ENCODE measurements at places on chromosomes 12 and 14. TPM values are rescaled to one million over a fixed set of nuclear protein-coding genes. Genes with fewer than 3 reads are reported as not detected.

Gene CHURC1
- 124 TPM for polyA plus RNA-seq

Gene C12orf50
- not detected for polyA plus RNA-seq

Gene LHX5
- polyA plus RNA-seq: not detected

Gene PLA2G1B
- not detected for polyA plus RNA-seq

Gene FMNL3
- 12.6 TPM for polyA plus RNA-seq

Gene AGAP2
- 1.4 TPM for polyA plus RNA-seq

Gene SLCO1B1
- polyA plus RNA-seq: not detected

Gene NELL2
- 5.5 TPM for polyA plus RNA-seq

- peak; percentile 53 for DNase-seq
Observed at GRCh38 chr14:74838166-74838565, 37.8 kb downstream of the PROX2 start.

DNA sequence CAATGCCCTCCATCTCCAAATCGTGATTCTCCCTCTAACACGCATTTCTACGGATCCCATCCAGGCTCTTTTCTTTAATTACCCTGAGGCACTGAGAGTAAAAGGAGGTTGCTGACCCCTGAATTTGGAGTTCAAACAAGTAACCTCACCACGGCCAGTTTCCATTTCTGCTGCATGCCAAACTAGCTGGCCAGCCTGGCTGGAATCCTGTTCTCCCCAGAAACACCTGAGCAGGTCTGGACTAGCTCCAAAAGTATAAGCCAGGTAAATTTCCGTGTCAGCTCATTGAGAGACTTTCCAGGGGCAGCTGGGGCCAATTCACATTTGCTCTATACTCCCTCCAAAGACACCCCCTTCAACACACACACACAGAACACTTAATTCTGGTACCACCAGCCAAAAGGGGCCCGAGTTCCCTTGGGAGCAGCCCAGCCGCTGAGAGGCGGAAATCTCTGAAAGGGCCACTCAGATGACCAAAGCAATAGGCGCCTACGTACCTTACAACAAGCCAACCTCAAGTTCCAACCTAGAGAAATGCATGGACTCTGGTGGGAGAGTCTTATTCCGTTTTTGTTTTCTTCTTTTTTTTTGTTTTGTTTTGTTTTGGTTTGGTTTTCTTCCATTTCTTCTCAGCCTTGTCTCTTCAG, 131.4 kb downstream of the NDUFA12 start:
- no peak for DNase-seq

- DNase-seq: peak; percentile 40
Observed at GRCh38 chr12:44812062-44812461, 64.1 kb downstream of the NELL2 start.

DNA sequence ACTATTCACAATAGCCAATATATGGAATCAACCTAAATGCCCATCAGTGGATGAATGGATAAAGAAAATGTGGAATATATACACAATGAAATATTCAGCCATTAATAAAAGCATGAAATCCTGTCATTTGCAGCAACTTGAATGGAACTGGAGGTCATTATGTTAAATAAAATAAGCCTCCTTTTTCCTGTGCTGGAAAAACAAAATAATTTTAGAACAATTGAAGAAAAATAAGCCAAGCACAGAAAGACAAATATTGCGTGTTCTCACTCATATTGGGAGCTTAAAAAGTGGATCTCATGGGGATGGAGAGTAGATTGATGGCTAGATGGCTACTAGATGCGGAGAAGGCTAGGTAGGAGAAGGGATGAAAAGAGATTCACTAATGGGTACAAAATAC, 6.3 kb upstream of the BTG1 start:
- no peak for DNase-seq

DNA sequence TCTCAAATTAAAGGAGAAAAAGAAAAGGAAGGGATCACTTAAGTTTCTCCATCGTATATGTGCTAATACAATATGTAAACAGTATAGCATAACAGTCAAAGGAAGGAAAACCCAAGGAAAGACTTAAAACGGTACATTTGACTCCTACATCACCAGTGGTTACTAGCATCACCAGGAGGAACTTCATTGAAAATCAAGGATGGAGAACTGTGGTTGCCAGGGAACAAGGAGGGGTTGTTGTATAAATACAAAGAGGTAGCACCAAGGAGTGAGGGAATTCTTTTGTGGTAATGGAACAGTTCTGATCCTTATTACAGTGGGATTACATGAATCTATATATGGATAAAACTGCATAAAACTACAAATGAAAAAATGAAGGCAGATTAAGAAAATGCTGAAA, 1.6 kb downstream of the ZFYVE26 start:
- DNase-seq: no peak

DNA sequence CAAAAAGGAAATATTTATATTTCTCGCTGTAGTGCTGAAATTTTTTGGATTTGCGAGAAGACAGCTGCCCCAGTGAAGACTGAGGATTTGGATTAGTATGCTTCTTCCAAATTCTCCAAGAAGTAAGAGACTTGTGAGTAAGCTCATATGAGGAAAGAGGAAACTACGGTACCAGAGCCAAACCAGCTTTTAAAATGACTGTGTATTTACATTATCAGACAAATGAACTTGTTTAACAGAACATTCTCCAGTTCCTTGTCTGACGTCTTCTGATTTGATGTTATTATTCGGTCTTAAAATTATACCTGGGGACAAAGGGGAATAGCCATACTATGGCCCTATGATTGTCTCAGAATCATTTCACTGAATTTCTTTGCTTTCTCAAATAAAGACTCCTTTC, 8.0 kb downstream of the CLEC12B start:
- no peak for DNase-seq

GRCh38 chr12:22283006-22283506, 51.5 kb downstream of the ST8SIA1 start:
- DNase-seq: no peak

- DNase-seq: no peak
Observed at GRCh38 chr12:66552716-66553115, 126.2 kb downstream of the GRIP1 start.

- DNase-seq: no peak
Observed at GRCh38 chr12:5723711-5724252, 221.3 kb downstream of the ANO2 start.

DNA sequence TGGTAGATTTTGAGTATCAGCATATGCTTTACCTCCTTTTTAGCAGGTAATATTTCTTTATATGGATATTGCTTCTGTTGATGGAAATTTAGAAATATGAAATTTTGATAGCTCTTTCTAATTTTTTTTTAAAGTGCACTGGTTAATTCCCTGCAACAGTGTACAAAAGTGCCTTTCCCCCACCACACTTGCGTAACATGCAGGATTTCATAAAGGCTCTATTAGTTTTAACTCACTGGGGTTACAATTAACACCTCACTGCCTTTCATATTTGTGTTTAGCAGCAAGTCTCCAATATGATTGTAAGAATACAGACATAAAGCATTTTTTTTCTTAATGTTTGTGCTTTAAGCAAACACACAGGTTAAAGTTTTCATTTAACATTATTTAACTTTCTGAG, 25.6 kb downstream of the MNAT1 start:
- DNase-seq: no peak

DNA sequence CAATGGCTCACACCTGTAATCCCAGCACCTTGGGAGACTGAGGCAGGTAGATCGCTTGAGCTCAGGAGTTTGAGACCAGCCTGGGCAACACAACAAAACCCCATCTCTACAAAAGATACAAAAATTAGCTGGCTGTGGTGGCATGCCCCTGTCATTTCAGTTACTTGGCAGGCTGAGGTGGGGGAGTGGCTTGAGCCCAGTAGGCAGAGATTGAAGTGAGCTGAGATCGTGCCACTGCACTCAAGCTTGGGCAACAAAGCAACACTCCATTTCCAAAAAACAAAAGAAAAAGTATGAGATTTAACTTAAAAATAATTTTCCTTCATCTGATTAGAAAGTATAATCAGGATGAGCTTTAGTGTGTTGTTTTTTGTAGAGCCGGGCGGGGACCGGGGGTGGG, 47.9 kb upstream of the BCAT1 start:
- DNase-seq: no peak

GRCh38 chr14:95679998-95680735, 6.1 kb upstream of the TCL1B start:
- DNase-seq: no peak
